Psoas muscle (tissue), 8 donors: ENCODE measurements at places on chromosomes 11 and 22.
A peak's percentile ranks its signal among the peaks of the same experiment; 100 is the strongest.

GRCh38 chr11:8341996-8342395 is 78.3 kb upstream of the LMO1 start:
- no peak for DNase-seq

GRCh38 chr11:71342951-71343827 is 90.8 kb upstream of the SHANK2 start:
- DNase-seq = peak; percentile 28

GRCh38 chr11:19834771-19835170 is 122.1 kb downstream of the NAV2 start:
- no peak for DNase-seq

- DNase-seq = peak; percentile 73
Measured at GRCh38 chr11:76269661-76270261, 63.5 kb upstream of the WNT11 start.

DNA sequence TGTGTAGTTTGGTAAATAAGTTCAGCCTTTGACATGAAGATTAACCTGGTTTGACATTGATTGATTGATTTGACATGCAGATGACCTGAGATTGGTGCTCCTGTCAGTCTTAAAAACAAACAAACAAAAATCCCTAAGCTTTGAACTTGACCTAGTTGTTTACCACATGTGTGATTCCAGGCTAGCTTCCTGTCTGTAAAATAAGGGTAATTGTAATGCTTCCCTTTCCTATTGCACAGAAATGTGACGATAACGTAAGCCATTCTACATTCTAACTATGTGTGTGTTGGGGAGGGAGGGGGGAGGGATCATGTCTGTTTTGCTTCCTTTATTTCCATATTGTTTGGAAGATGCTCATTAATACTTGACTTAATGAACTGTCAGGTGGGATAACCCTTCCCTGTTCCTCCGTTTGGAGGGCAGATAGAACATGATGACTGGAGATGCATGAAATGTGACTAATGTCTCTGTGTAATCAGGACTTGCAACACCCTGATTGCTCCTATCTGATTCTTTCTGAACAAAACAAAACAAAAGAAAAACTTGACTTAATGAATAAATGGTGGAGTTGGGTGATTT is 106.1 kb upstream of the CLMP start:
- DNase-seq = no peak

GRCh38 chr11:85803303-85803702 is 7.6 kb downstream of the SYTL2 start:
- no peak for DNase-seq

DNA sequence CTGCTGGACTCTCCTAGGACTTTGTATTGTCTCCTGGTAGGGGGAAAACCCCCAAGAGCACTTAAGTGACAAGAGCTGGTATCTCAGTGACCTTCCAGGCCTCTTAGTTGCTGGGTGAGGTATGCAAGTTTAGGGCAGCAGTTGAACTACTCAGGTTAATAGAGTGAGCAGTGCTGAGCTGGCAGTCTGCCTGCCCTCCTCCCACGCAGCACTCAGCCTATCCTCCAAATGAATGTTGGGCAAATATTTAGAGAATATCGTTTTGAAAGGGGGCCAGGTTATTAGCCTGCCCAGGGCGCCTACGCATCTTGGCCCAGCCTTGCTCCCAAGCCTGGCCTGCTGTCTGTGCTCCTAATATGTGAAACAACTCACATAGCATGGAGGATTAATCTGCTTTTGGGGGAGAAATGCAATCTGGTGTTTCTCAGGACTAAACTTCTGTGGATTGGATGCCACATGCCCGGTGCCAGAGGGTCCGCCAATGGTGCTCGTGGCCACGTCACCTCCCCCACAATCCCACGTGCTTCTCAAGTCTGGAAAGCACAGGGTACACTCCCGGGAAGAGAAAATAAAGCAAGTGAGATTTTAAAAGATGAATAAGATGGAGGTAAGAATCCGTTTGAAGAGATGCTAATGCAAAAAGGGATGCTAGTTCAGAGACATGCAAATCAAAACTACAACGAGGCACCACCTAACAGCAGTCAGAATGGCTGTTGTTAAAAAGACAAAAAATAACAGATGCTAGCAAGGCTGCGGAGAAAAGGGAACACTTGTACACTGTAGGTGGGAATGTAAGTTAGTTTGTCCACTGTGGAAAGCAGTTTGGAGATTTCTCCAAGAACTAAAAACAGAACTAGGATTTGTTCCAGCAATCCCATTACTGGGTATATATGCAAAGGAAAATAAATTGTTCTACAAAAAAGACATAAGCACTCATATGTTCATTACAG is 67.7 kb downstream of the SPON1 start:
- peak; percentile 58 for DNase-seq

- DNase-seq = no peak
Measured at GRCh38 chr22:22076361-22076760, 93.8 kb upstream of the TOP3B start.

DNA sequence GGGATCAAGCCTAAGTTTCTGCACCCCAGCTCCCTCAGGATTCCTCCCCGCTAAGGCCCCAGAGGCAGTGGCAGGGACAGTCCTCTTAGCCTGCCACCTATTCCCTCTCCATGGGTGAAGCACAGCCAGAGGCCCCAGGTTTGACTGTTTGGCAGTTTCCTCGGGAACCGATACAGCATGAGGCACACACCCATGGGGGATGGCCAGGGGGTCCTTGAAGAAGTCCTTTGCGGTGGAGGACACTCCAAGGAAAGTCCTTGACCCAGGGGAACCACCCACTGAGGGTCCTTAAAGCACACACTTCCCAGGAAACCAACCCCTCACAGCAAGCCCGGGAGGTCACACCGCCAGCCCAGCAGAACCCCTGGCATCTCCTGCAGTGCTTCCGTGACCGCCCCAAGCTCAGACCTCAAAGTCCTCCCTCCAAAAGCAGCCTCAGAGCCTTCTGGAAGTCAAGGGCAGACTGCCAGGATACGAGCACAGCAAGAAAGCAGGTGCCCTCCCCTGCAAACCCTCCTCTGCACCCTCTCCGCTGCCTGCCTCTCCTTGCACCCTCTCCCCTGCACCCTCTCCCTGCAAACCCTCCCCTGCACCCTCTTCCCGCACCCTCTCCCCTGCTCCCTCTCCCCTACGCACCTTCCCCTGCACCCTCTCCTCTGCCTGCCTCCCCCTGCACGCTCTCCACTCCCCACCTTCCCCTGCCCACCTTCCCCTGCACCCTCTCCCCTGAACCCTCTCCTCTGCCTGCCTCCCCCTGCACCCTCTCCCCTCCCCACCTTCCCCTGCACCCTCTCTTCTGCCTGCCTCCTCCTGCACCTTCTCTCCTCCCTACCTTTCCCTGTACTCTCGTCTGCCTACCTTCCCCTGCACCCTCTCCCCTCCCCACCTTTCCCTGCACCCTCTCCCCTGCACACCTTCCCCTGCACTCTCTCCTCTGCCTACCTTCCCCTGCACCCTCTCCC is 1.4 kb downstream of the SIGIRR start:
- peak; percentile 8 for DNase-seq

DNA sequence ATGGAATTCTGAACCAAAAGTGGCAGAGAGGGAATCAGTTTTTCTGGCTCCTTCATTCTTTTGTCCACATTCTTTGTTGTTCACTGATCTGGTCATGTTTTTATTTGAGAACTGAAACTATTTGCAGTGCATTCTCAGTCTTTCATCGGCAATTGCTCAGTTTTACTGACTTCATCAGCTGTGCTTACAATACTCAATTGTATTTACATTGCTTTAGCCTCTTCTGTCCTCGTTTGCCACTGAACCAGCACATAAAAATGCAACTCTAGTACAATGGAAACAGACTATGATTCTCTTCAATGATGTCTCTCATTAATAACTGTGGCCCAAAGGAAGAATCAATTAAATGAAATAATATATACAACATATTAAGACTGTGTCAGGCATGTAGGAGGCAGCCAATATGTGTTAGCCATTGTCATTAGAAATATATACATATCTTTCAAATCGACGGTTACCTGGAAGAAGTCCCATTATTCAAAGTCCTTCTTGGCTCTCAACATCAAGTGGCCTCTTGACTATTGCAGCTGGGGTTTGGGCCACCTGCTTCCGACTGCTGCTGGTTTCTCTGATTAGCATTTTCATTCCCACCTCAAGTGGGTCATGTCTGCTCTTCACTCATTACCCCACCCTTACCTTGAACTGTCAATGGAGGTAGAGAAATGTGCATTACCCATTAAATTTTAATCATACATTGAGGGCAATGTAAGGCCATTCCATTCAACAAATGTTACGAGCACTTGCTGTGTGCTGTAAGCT is 600.1 kb downstream of the INSC start:
- DNase-seq = no peak

DNA sequence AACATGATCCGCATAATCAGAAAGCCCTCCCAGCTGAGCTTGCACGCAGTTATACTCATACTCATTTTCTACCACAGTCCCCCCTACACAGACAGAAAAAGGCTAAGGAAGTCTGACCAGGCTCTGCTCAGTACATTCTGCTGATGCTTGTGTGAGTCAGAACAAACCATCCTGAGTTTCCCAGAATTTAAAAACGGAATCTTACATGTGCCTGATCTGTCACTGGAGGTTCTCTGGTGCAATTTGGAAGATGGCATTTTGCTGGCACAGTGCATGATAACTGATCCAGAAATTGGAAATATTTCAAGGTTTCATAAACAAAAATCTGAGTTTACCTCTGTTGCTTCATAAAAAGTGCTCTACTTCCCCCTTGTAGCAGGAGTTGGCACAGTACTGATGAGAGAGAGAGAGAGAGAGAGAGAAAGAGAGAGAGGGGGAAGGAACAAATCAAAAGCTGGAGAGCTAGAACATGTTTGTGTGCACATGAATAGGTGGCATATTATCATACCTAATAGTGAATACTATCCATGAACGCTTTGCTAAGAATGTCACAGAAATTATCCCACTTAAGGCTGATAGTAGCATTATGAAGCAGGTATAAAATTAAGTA is 1085.3 kb downstream of the DLG2 start:
- no peak for DNase-seq

GRCh38 chr22:41286639-41287091 is 678 bp upstream of the RANGAP1 start:
- no peak for DNase-seq

GRCh38 chr11:65911682-65912568 is 6.9 kb downstream of the C11orf68 start:
- peak; percentile 67 for DNase-seq

GRCh38 chr11:35541621-35542375 is 16.4 kb upstream of the PAMR1 start:
- peak; percentile 65 for DNase-seq
